ENCODE measurements at places on chromosomes 3 and 15.

- DNase-seq = no peak
These were observed 16.8 kb downstream of the RBSN start for GRCh38 chr3:15081960-15082664.

DNA sequence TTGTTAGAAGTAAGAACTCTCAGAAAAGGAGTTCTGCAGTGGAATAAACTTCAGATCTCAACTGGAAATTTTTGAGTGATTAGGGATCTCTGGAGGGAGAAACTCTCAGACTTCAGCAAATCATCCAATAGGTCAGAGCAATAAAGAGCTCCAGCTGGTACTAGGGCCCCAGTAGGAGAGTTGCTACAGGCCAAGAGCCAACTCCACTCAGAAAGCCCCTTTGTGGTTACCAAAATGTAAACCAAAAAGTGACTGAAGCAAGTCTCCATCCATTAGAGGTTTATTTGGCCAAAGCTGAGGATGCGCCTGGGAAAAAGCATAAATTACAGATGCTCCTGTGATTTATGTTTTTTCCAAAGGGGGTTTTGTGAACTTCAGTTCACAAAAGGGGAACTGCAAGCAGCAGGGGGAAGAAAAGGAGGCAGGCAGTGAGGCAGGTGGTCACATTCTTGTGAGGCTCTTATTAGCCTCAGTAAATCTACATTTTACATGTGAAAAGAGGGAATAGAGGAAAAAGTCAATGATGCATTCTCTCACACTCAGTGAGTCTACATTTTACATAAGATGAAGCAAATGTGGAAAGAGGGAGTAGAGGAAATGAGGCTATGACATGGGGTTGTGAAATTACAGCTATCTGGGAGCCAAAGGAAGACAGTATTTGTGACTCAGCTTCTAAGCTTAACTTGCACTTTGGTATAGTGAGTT lies 92.4 kb upstream of the DAZL start:
- DNase-seq = no peak

DNA sequence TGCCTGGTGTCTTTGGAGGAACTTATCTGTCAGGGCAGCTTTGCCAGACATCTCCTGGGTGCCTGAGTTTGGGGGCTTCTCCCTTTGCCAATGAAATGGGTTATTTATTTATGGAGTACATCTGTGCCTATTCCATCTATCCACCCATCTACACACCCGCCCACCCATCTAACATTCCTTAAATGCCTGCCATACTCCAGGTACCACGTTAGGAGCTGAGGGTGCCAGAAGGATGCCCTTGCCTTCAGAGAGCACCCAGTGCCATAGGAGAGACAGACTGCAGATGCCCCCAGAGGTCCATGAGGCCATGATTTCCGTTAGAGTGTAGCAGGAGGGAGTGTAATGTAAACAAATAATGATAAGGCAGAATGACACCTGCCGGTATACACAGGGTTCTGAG lies 21.8 kb upstream of the KIF23 start:
- no peak for DNase-seq

- no peak for DNase-seq
These were observed 77.6 kb downstream of the DAPK2 start for GRCh38 chr15:63968700-63969099.

DNA sequence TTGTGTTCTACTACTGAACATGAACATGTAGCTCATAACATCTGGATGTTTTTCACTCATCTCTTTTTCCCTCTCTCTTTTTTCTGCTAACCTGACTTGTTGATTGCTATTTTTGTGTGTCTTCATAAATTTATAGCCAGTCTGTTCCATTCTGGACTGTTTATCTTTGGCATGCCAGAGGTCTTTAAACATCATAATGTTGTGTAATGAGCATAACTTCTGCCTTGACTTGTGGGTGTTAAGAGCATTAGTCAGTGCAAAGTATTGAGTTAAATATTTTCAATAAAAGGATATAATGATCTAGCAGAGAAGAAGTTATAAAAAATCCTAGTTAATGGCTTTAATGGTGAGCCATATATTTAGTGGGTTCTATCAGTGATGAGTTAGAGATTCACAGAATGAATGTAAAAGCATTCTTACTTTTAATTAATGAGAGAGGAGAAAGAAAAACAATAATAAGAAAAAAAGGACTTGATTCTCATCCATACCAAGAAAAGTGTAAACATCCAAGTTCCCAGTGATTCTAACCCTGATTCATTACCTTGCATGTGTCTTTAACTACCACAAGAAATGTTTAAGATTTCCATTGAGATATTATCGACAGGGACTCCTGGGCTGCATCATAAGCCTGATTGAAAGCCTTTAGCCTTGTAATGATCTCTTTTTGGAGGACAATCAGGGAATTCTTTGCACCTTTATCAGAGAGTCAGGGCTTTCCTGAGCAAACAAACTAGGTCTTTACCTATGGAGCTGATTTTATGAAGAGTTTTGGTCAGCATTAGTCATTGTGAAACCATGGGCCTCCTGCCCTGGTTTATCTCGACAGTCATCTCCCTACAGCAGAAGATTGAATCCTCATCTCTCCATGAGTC lies 22.9 kb downstream of the MITF start:
- DNase-seq = no peak

DNA sequence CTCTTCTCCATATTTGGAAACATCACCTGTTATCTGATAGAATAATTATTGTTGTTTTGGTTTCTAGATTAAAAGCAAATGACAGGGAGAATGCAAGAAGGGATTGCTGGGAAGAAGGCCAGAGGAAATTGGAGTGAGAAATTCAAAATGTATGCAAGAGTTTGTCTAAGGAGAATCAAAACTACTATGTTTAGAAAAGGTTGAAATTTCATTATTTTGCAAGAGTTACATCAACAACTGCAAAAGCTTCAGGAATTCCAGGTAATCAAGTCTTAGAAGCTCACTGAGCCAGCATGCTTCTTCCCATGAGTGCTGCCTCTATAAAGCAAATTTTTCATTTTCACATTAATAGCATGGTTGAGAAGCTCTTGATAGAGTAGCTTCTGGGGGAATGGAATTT lies 177.2 kb upstream of the GBE1 start:
- DNase-seq = no peak

- DNase-seq = no peak
These were observed 375.4 kb upstream of the PROK2 start for GRCh38 chr3:72160351-72160750.

DNA sequence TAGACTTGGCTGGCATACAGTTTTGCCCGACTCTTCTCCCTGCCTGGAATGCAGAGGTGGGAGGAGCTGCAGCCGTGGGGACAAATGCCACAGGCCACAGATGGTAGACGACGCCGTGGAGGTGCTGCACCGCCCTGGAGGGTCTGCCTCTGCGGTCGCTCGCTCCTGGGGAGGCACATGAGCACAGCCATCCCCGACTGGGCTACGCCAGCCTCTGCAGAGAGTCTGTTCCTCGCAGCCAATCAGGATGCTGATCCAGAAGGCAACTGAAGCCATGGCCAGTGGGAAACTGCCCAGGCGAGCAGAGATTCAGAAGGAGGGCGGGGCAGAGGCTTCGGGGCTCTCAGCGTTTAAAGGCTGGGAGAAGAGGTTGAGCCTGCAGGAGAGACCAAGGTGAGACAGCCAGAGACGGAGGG lies 11.9 kb upstream of the LRRC15 start:
- DNase-seq = no peak

- no peak for DNase-seq
These were observed 40.9 kb upstream of the RYK start for GRCh38 chr3:134291319-134292254.

DNA sequence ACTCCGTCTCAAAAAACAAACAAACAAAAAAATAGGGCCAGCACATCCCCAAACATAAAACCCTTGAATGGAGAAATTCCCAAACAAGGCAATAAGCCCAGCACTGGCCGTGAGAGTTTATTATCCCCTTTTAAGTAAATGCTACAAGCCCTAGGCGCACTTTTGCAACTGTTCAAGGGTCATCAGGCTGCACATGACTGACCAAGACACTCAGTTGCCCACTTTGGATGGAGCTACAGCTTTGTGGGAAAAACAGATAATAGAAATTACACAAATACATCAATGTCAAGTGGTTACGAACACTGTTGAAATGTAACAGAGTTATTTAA lies 33.7 kb upstream of the ZNF445 start:
- no peak for DNase-seq

GRCh38 chr15:97890307-97890706 lies 70.2 kb upstream of the ARRDC4 start:
- DNase-seq = no peak
